ENCODE measurements at places on chromosomes 13 and 19. TPM values are rescaled to one million over a fixed set of nuclear protein-coding genes. Genes with fewer than 3 reads are reported as not detected.

Gene YJEFN3
- 0.29 TPM for total RNA-seq

Gene PROZ
- total RNA-seq: not detected

Gene KLF12
- total RNA-seq: 44.8 TPM

Gene ATP8B3
- total RNA-seq: 0.72 TPM

Gene DMRTC2
- not detected for total RNA-seq

Gene KIR3DL2
- not detected for total RNA-seq

Gene B9D2
- total RNA-seq: 5.6 TPM

Gene CADM4
- total RNA-seq: 1.2 TPM

Gene IZUMO4
- 2.4 TPM for total RNA-seq

Gene ZNF773
- total RNA-seq: 30.0 TPM

GRCh38 chr13:111924678-111925075, 142.3 kb upstream of the SOX1 start:
- no peaks in the 10 kb centered on the region for H3K4me1 ChIP-seq
- no peak overlapping the region for H3K4me3 ChIP-seq
- H3K36me3 ChIP-seq: no peaks in the 10 kb centered on the region
- no peaks in the 10 kb centered on the region for H3K27me3 ChIP-seq

DNA sequence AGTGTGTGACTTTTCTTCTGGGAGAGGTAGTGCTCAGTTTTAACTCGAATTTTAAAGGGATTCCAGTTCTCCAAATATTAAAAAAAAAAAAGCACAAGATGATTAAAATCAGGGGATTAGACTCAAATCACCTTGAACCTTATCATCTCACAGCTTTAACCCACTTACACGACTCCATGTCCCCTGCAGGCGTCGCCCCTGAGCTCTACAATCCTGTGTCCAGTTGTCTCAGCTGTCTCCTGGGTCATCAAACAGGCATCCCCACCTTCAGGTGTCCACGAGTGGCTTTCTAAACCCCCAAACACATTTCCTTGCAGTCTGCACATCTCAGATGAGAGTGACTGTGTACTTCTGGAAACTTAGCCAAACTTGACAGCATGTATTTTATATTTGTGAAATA, 14.1 kb downstream of the ZNF808 start:
- H3K27me3 ChIP-seq: no peaks in the 10 kb centered on the region
- no peak overlapping the region for H3K4me3 ChIP-seq
- H3K27ac ChIP-seq: no peak overlapping the region
- no peaks in the 10 kb centered on the region for H3K4me1 ChIP-seq
- DNase-seq: no peak
- peaks cover 18% of the 10 kb centered on the region for H3K36me3 ChIP-seq

GRCh38 chr19:56245121-56245740, 27.3 kb upstream of the EDDM13 start:
- H3K27ac ChIP-seq: no peak overlapping the region
- no peaks in the 10 kb centered on the region for H3K4me1 ChIP-seq
- no peak for DNase-seq

- no peaks in the 10 kb centered on the region for H3K36me3 ChIP-seq
- no peaks in the 10 kb centered on the region for H3K27me3 ChIP-seq
- no peak overlapping the region for H3K27ac ChIP-seq
- DNase-seq: no peak
- H3K4me3 ChIP-seq: peak overlapping the region; percentile 25
- peaks cover 3% of the 10 kb centered on the region for H3K4me1 ChIP-seq
Observed at GRCh38 chr19:524062-524674, 7.4 kb upstream of the CDC34 start.

DNA sequence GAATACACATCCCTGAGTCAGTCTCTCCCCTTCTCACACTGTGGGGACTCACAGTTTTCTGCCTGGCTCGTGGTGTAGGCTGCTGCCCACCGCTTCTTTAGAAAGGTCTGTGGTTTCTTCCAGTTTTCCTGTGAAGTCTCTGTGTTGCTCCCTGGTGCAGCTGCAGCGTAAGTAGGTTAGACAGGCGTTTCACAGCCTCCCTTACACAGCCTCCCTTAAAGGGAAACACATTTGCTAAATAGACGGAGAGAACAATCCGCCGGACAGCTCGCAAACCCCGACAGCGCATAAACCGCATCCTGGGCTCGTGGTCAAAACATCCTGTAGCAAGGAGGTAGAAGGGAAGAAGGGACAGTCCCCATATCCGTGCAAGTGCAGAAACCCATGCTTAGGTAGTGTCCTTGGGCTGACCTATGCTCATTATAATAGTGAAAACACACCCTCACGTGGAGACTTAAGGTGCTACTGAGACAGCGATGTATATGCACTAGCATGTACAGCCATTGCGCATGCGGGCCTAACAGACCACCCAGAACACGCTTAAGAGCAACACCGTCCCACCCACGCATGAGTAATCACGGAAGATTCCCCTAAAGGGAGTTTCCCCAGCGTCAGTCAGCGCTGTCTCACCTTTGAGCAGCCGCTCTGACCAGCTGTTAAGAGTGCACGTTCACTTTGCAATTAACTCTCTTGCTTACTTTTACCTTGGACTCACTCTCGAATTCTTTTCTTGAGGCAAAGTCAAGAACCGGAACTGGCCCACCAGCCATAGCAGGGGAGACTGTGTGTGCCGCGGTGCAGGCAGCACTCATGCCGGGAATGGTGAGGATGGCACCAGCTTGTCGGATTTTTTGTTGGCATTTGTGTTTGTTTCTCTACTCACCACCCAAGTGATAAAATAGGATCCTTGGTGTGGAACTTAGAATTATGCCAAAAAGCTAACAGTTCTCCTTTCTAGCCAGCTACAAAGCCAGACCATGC, 16.6 kb downstream of the SIGLEC8 start:
- no peak overlapping the region for H3K27ac ChIP-seq
- no peaks in the 10 kb centered on the region for H3K4me1 ChIP-seq
- H3K4me3 ChIP-seq: no peak overlapping the region
- DNase-seq: no peak

- peak within 1 kb of the TSS; percentile 80 for H3K4me3 ChIP-seq
- H3K36me3 ChIP-seq: peaks cover 4% of the 10 kb centered on the region
- H3K27ac ChIP-seq: peak within 1 kb of the TSS; percentile 90
- peak; percentile 100 for DNase-seq
- H3K27me3 ChIP-seq: peaks cover 12% of the 10 kb centered on the region
Observed at GRCh38 chr19:55339105-55339888, at the start of gene KMT5C. Gene KMT5C (plus strand): TSS chr19:55339876. CDS start chr19:55341937, 2,061 bp downstream.

- H3K27ac ChIP-seq: no peak overlapping the region
- no peaks in the 10 kb centered on the region for H3K4me1 ChIP-seq
- no peak overlapping the region for H3K4me3 ChIP-seq
- no peak for DNase-seq
- H3K36me3 ChIP-seq: no peaks in the 10 kb centered on the region
Observed at GRCh38 chr13:50826035-50826434, 17.5 kb downstream of the DLEU7 start.

DNA sequence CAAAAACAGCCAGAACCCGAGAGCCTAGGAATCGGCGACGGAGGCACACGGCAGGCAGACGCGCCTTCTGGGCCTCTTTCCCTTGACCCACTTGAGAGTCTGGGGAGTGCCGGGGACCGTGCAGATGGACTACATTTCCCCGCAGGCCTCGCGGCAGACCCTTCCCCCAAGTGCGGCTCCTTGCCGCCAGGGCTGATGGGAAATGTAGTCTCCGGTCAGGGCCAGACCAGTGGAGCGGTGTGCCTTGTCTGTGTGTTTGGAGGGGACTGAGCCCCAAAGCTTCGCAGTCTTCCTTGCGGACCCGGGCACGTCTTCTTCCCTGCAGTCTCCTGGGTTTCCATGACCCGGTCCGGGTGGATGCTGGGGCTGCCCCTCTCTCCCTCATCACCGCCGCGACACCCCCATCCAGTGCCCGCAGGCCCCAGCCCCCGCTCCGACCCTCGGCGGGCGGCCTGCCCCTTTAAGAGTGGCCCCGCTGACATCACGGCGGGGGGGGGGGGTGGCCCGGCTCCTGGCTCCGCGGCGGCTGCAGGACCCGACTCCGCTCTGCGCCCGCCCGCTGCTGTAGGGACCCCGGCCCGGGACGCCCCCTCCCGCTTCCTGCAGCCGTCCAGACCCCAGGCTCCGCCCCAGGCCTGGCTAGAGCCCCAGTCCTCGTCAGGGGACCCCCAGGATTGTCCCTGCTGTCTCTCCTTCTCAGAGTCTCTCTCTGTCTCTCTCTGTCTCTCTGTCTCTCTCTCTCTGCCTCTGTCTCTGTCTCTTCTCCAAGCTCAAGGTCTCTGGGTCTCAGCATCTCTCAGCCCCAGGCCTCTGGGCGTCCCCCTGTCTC, 758 bp upstream of the CACNG7 start:
- DNase-seq: peak; percentile 95
- no peaks in the 10 kb centered on the region for H3K4me1 ChIP-seq
- H3K36me3 ChIP-seq: no peaks in the 10 kb centered on the region
- no peak overlapping the region for H3K4me3 ChIP-seq
- H3K27me3 ChIP-seq: peaks cover 55% of the 10 kb centered on the region

DNA sequence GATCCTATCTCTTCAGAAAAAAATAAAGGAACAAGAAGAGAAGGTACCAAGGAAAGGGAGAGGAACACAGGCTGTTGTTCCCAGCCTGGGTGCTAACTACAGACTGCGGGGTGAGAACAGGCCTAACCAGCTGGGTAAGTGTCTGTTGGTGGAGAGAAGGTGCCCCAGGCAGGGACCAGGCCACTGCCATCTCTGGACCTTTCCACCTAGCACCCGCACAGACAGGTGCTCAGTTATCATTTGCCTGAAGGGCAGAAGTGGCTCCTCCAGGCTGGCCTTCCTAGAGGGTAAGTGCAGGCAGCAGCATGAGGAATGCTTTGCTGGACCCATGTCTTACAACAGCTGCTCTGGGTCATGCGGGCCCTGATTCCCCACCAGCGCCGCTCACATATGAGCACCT, 10.1 kb downstream of the DNMT1 start:
- H3K36me3 ChIP-seq: peaks cover 37% of the 10 kb centered on the region
- DNase-seq: no peak
- H3K4me3 ChIP-seq: no peak overlapping the region

DNA sequence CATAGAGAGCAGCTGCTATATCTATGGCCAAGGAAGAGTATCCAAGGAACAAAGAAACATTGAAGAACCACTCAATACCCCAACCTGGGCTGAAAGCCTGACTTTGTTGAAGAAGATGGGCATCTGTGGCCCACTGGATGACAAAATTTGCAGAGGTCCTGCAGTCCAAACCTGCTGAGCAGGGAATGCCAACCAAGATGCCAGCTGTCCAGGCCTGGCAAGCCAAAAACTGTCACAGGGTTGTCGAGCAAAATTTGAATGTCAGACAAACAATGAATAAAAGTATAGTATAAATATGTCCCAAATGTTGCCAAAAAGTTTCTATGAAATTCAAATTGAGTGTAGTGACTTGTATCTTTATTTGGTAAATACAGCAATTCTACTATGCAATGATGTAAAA, 1040.2 kb downstream of the PCDH9 start:
- no peaks in the 10 kb centered on the region for H3K36me3 ChIP-seq
- DNase-seq: no peak
- H3K4me3 ChIP-seq: no peak overlapping the region
- no peaks in the 10 kb centered on the region for H3K27me3 ChIP-seq
- no peaks in the 10 kb centered on the region for H3K4me1 ChIP-seq

- no peak overlapping the region for H3K4me3 ChIP-seq
- no peak overlapping the region for H3K27ac ChIP-seq
- no peaks in the 10 kb centered on the region for H3K36me3 ChIP-seq
- no peak for DNase-seq
Observed at GRCh38 chr19:28463493-28464053, 749.4 kb downstream of the UQCRFS1 start.

GRCh38 chr13:45092663-45093062, 27.6 kb upstream of the GTF2F2 start:
- H3K27me3 ChIP-seq: peaks cover 4% of the 10 kb centered on the region
- H3K4me3 ChIP-seq: no peak overlapping the region
- peaks cover 7% of the 10 kb centered on the region for H3K4me1 ChIP-seq
- no peak overlapping the region for H3K27ac ChIP-seq
- DNase-seq: no peak

- H3K36me3 ChIP-seq: no peaks in the 10 kb centered on the region
- H3K27ac ChIP-seq: no peak overlapping the region
- H3K27me3 ChIP-seq: peaks cover 2% of the 10 kb centered on the region
- H3K4me1 ChIP-seq: peaks cover 5% of the 10 kb centered on the region
Observed at GRCh38 chr19:5298471-5298901, 42.1 kb downstream of the PTPRS start.

DNA sequence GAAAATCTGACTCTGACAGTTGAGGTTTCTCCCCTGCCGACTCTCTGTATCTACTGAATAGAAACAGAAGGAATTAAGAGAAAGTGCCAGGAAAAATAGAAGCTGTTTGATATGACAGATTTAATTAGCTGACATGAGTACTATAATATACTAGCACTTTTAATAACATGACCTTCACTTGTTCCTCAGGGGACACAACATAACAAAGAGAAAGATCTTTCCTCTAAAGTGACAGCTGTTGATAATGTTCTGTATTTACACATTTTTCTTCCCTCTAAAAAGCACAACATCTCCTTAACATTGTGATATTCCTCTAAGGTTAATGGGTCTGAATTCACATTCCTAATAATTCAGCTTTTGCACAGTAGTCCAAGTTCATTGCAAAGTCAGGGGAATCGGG, 1136.0 kb downstream of the PCDH17 start:
- no peaks in the 10 kb centered on the region for H3K27me3 ChIP-seq
- no peak for DNase-seq
- no peak overlapping the region for H3K27ac ChIP-seq

DNA sequence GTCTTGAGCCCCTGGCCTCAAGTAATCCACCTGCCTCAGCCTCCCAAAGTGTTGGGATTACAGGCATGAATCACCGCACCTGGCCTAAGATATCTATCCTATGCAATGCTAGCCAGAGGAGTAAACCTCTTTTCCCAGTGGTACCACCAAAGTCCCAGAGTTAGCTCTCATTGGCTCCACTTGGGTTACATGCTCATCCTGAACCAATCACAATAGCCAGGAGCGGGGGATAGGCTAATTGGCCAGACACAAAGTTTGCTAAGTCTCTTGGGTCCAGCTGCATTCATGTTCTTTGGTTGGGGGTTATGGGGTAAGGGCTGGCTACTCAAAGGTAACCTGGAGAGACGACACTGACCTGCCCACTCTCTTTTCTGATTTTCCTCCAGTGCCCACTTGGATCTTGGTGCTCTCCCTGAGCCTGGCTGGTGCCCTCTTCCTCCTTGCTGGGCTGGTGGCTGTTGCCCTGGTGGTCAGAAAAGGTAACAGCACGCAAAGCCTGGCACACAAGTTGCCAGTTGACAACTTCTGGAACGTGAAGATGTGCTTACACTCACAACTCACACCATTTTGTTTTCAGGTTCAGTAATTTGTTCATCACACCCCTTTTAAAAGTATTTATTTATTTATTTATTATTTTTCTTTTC, 7.8 kb downstream of the C19orf38 start:
- no peaks in the 10 kb centered on the region for H3K4me1 ChIP-seq
- no peak overlapping the region for H3K27ac ChIP-seq
- no peak for DNase-seq
- H3K36me3 ChIP-seq: no peaks in the 10 kb centered on the region

DNA sequence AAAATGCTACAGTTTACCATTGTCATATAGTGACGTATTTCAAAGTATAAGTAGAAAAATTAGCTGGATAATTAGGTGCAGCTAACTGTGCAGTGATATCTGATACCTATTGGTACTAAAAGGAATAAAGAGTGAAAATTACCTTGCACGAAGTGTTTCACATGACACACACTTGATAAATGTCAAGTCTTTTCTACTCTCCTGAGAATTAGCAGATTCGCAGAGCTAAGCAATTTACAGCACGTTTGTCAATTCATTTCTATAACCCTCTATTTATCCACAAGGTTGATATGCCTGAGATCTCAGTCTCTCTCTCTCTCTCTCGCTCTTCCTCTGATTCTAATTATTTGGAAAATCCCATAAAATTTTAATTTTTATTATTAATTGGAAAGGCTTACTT, 1109.0 kb downstream of the EFNB2 start:
- no peaks in the 10 kb centered on the region for H3K4me1 ChIP-seq
- no peaks in the 10 kb centered on the region for H3K36me3 ChIP-seq
- no peak for DNase-seq
- H3K27me3 ChIP-seq: no peaks in the 10 kb centered on the region

- H3K4me3 ChIP-seq: no peak overlapping the region
- H3K36me3 ChIP-seq: no peaks in the 10 kb centered on the region
- H3K4me1 ChIP-seq: peaks cover 5% of the 10 kb centered on the region
- DNase-seq: peak; percentile 93
Observed at GRCh38 chr19:32876919-32877285, 7.3 kb upstream of the SLC7A9 start.

All from osteoblast (primary cell).